ENCODE measurements at places on chromosomes 4 and X. TPM values are rescaled to one million over a fixed set of nuclear protein-coding genes. Genes with fewer than 3 reads are reported as not detected.

Gene PLRG1
- polyA plus RNA-seq, result 21.7 TPM

Gene PRR32
- polyA plus RNA-seq, result not detected

DNA sequence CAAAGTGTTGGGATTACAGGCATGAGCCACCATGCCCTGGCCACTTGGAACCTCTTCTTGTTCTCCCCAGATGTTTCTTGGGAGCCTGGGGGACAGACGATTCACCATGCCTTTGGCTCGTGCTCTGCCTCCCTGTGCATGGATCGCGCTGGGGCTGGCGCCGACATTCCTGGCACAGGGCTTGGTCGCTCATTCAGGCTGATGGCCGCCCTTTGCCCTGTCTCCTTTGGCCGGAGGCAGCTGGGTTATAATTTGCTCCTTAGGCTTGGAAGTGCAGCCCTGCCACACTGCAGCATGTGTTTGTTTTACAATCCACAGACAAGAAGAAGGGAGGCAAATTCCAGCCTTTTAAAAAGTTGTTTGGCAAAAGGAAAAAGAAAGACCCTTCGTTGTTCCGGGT lies 115.3 kb downstream of the AASDH start:
- no peak for DNase-seq

- no peak for DNase-seq
These were observed 706.4 kb downstream of the SMARCA1 start for GRCh38 chrX:128816919-128817318.

DNA sequence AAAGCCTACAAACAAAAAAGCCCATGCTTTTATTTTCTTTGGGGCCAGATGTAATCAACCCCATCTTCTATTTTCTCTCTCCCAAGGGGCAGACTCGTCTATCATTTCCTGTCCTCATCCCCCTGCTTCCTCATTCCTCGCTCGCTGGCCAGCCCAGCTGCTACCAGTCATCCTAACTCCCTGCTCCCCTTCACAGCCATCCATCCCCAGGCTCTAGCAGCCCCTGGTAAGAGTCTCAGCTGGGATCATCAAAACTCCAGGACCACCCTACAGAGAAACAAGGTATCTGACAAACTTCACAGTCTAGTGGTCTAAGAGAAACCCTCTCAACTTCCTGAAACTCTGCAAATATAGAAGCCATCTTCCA lies 23.6 kb downstream of the SH3KBP1 start:
- no peak for DNase-seq

GRCh38 chr4:5562476-5562875 lies 145.9 kb downstream of the EVC2 start:
- DNase-seq, result no peak

Gene C4orf51
- polyA plus RNA-seq, result not detected
